ENCODE measurements at places on chromosomes 1 and 21.
A peak's percentile ranks its signal among the peaks of the same experiment; 100 is the strongest.

GRCh38 chr1:43395523-43395922 lies 5.8 kb downstream of the SZT2 start:
- no peak for DNase-seq

DNA sequence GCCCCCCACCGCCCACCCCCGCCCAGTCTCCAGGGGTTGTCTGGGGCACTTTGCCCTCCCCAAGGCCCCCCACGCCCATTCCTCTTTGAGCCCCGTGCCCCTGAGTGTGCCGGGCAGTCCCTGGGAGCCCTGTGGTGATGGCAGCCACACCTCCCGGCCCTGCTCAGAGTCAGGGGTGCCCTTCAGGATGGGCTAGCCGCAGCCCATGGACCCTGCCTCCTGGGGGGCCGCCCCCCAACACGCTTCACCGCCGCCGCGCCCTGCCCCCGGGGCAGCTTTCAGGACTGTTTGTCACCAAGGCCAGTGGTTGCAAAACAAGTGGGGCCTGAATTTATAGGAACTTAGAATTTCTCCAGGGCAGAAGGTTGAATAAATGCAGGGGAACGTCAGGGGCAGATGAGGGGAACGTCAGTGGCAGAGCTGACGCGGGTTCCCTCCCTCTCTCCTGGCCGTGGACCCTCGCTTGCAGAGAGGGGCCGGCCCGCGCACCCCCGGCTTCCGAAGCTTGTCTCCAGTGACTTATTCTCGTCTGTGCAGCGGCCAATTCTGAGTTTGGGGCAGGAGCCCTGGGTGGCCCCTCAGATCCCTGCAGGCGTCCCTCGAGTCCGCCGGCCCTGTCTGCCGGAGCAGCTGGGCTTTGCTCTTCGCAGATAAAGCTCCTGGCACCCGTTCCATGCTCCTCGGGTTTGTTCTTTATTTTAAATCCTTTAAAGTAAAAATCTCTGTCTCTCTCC lies 41.2 kb upstream of the ADARB1 start:
- DNase-seq = no peak

- no peak for DNase-seq
These were observed 612.6 kb downstream of the MRPL39 start for GRCh38 chr21:24994717-24995116.

- no peak for DNase-seq
These were observed 58.3 kb downstream of the MSH4 start for GRCh38 chr1:75855010-75855409.

GRCh38 chr21:42010507-42011495 lies 641 bp upstream of the ZBTB21 start:
- DNase-seq = no peak

DNA sequence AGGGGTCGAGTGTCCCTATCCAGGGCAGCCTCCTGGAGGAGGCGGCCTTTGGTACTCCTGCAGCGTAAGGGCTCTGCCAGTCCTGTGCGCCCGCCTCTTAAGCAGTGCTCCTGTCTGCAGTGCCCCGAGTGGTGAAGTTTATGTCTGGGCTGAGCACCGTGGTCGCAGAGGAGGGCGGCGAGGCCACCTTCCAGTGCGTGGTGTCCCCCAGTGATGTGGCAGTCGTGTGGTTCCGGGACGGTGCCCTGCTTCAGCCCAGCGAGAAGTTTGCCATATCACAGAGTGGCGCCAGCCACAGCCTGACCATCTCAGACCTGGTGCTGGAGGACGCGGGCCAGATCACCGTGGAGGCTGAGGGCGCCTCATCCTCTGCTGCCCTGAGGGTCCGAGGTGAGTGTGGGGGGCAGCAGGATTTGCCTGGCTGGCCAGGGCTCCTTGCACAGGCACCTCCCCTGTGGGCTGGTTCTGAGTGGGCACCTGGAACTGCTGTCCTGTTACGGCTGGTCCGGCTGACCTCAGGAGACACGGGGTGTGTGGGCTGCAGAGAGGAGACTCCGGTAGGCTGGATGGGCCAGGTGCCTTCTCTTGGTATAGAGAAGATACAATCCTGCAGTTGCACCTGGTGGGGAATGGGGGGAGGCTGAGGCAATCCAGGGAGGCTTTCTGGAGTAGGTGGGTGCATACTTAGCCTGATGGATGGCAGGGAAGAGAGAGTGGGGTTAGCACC lies 66.8 kb downstream of the OBSCN start:
- peak; percentile 2 for DNase-seq

DNA sequence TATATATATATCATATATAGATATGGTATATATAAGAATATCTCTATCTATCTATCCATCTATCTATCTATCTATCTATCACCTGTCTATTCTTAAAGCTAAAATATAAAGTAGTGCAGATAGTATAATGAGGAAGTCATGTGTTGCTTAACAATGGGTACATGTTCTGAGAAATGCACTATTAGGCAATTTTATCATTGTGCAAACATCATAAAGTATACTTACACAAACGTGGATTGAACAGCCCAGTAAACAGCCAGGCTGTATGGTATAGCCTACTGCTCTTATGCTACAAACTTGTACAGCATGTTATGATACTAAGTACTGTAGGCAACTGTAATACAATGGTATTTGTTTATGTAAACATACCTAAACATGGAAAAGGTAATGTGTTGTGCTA lies 621.0 kb upstream of the NCAM2 start:
- DNase-seq = peak; percentile 27
